ENCODE measurements at places on chromosomes 2 and 18.

DNA sequence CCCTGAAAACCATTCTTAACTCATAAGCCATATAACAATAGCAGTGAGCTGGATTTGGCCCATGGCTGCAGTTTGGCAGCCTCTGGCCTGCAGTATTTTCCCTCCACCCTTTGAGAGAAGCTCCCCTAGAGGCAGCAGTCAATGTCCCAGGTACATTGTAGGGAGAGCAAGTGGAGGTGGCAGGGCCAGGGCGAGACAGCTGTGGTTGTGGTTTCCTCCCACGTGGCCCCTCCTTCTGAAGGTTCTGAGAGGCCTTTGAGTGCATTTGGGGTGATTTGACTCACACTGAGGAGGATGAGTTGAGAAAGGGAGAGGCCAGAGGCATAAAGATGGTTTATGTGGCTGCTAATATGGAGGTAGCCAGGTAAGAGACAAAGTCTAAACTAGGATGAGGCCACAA is 45.5 kb upstream of the LDAH start:
- DNase-seq = no peak

DNA sequence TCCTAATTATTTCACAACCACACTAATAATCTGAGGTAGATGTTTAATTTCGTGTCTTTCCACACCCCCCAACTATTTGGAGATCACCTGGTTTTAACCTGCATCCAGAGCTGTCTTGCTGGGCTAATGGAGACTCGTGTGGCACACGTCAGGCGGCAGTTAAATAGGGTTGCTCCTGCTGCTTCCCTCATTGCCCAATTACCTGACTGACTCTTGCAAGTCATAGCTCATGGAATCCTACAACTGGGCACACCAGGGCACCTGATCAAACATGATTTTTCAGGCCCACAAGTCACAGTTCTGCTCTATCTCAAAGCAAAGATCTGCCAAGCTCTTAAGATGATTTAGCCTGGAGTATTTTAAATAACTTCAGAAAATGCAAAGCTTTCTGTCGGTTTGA is 1430.4 kb upstream of the ACVR2A start:
- no peak for DNase-seq

DNA sequence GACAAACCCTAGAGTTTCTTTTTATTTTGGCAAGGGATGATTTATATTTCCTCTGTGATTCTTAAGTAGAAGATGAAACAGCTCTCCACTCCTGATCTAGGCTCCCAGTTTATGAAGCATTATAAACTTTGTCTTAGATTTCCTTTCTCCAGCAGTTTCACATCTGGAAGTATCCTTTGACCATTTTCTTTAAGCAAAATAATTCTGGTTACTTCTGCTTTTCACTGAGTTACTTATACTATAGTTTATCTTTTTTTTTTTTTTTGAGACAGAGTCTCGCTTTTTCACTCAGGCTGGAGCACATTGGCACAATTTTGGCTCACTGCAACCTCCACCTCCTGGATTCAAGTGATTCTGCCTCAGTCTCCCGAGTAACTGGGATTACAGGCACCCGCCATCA is 45.5 kb downstream of the KCMF1 start:
- no peak for DNase-seq

GRCh38 chr2:26617588-26618083 is 23.5 kb downstream of the CIB4 start:
- no peak for DNase-seq

DNA sequence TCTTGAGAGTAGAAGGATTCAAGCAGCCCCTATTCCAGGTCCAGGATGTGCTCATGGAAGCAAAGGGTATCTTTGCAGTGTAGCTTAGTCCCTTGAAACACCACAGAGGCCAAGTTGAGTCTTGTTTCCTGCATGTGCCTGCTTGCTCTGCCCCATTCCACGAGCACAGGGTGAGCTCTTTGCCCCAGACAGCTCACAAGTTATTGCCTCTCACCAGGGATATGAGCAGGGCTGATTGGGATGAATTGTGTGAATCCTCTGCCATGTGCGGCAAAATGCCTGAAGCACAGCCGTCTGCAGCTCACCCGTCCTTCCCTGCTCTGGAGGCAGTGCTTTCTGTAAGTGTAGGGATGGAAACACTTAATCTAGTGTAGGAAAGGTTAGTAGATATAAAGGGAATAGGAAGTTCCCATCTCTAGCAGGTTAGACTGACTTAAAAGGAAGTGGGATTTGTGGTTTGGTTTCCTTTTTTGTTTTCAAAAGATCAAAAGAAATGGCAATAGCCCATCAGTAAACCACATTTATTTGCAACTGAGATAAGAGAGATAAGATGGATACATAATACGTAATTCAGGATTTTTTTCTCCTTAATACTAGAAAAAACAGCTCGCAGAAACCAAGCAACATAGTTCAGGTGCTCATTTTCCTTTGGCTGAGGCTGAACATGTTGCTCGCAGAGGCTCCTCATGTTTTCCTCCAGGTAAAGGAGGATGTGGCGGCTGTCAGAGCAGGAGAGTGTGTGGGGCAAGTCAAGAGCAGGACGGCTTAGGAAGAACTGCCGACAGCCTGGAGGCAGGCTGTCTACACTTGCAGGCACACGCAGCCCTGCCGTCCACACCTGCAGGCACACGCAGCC is 41.4 kb downstream of the TMEM182 start:
- DNase-seq = no peak

DNA sequence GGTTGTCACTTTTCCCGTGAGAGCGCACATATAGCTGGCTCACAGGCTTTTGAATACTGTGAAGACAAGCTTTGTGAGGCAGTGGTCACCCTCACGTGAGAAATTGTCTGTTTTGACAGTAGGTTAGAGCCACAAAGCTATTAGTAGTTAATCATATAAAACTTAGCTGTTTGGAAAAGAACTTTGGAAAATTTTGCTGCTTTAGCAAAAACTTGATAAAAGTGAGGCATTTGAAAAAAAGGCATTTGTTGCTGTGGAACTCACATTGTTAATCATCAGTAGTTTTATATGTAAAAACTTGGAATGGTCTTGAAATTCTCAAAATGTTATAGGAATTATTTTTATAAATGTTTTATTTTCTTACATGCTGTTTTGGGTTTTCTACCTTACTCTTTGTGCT is 22.3 kb downstream of the C2orf74 start:
- no peak for DNase-seq

DNA sequence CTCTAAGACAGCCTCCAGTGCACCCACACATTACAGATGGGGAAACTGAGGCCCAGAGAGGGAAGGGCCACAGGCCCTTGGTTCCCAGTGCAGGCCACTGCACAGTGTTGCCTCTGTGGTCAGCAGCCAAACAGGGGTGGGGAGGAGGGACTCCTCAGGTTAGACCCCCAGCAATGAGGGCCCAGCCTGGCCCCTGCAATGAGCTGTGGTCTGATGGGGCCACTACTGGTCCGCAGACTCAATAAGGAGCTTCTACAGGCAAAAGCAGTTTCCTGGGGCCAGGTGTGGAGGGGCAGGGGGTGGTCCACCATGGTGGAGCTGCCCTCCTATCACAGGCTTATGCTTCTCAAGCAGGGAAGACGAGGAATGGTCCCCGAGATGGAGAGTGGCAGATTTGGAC is 87.6 kb downstream of the HS1BP3 start:
- no peak for DNase-seq

DNA sequence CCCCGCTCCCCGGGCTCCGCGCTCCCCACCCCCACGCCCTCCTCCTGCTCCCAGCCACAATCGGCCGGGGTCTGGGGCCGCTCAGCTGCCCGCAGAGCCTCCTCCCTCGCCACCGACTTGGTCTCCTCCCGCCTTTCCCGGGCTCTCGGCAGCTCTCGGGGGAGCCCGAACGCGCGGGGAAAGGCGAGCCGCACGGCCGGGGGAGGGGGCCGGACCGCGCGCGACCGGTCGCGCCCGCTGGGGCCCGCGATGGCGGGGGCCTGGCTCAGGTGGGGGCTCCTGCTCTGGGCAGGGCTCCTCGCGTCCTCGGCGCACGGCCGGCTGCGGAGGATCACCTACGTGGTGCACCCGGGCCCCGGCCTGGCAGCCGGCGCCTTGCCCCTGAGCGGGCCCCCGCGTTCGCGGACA is 327 bp downstream of the LTBP1 start:
- DNase-seq = no peak

GRCh38 chr18:56112984-56113383 is 525.0 kb upstream of the TCF4 start:
- no peak for DNase-seq

Measured in CD4-positive, alpha-beta T cell treated with Interferon gamma for 1 hour (primary cell).